Stimulated activated effector memory CD8-positive, alpha-beta T cell treated with anti-CD3 and anti-CD28 coated beads, Interleukin-12 subunit alpha, Interleukin-12 subunit beta, amount 100 ng/mL, for 72 hours (primary cell): ENCODE measurements at places on chromosomes 11 and 22.
A peak's percentile ranks its signal among the peaks of the same experiment; 100 is the strongest.

DNA sequence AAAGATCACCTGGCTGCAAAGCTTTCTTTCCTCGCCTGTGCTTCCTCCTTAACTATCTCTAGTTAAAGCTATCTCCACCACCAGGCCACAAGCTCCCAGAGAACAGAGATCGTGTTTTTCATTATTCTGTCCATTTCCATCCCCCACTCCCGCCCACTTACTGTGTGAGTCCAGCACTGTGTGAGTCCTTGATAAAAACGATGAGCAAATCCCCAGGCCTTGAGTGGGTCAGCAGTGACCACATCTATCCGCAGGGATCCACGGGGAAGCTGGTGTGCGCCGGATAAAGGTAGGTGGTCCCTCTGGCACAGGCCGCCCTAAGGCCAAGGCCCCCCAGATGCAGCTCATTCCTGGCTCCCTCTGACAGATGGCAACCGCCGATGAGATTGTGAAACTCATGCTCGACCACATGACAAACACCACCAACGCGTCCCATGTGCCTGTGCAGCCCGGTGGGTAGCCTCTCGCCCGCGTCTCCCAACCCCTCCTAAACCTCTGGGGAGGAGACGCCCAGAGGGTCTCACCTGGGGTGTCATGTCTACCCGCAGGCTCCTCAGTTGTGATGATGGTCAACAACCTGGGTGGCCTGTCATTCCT, 9.3 kb downstream of the TKFC start:
- DNase-seq, result no peak

DNA sequence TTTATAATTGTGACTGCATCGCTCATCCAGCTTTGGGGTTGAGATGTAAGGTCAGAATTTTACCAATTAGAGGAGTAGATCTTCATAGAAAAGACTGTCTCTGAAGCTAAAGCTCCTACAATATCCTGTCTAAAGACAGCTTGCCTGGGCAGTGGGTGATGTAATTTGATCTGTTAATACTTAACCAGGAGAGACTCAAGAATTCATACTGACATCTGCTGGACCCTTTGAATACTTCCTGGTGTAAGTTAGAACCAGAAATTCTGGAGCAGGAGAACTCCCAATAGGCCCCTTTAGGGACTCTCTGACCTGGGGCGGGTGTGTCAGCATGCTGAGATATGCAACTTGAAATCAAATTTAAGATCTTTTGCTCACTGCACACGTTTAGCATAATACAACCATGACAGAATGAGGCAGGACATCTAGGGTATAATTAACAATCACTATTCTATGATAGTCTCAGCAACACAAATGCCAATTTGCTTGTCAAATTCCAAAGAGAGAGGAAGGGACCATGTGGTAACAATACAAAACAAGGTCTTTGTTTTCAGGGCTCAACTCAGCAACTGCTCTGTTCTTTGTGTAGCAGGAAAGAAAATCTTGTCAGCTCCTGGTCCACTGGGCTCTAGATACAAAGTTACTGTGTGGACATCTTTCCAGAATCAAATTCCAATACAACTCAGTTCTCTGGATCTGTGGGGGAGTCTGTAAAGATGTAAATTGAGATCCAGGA, 143.9 kb downstream of the INSC start:
- DNase-seq, result no peak

DNA sequence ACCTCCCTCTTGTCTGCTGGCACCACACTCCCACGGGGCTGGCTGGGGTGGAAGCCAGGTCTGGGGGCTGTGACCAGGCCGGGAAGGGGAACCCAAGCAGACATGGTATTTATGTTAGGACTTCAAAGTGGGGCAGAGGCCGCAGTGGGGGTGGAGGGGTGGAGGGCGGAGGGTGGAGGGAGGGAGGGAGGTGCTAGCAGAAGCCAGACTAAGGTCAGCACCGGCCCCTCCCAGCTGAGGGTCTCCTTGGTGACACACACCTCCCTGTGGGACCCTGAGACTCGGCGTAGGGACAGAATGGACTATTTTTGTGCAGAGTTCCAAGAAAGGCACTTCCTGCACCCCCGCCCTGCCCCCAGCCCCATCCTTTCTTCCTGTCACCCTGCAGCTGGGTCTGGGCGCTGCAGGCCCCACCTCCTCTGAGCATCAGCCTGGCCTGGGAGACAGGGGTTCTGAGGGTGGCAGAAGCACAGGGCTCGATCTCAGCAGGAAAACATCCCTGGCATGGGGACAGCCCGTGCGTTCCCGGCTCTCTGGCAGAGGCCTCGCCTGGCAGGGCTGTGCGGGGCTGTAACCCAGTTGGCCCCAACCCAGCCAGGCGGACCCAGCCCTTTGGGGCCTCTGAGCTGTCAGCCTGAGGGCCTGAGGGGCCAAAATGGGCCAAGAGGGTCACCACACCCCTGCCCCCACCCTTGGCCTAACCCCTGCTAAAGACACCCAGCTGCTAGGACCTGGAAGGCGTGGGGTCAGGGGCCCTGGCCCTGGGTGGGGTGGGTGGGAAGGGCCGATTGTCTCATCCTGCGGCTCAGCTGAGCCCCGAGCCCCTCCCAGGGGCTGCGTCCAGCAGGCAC, 9.6 kb upstream of the CD248 start:
- peak; percentile 59 for DNase-seq

DNA sequence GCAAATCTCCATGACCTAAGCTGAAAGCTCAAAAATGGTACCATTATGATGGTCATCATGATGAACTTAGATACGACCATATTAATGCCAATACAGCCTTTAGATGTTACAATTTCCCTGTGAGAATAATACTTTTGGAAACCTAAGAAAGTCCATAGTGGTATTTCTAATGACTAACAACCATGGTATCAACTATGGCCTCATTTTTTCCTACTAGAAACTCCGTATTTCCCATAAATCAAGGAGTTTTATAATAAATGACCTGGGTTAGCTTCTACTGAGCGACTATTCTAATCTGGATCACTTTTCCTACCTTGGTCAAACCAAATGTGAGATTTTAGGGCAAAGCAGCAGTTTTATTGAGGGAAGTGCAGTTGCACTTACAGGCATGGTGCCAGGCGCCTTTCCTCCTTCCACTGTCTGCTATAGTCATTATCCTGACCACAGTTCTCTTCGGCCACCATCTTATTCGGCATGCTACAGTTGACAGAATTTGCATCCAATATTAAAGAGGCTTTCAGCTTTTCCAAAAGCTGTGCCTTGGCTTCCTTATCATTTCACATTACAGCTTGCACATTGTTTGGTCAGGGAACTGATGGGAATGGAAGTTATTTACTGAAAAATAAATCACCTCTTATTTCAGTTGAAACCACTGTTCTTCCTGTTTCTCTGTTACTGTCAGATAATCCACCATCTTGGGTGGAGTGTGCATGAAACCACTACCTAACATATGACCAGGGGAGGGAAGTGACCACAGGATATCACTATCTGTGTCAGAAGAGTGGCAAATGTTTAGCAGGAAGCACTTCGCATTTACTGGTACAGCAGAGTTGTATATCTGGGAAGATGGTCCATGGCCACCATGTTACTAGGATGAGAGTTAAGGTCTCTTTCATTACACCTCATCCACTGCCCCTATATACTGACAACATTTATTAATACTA, 74.5 kb upstream of the PICALM start:
- no peak for DNase-seq
